LoVo (cell line): ENCODE measurements at places on chromosomes 16 and 17.

DNA sequence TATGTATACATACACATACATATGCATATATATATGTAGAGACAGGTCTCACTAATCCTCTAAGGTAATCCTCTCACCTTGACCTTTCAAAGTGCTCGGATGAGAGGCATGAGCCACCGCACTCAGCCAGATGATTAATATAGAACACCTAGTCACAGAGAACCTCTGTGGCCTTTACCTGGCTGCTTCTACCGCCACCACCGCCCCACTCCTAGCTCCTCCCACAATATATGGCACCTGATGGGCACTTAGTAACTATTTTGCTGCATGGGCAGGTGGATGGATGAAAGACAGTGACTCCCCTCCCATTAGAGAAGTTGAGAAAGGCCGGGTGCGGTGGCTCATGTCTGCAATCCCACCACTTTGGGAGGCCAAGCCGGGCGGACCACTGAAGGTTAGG lies 16.7 kb upstream of the ATP2C2 start:
- no peak for DNase-seq

GRCh38 chr16:68781784-68782183 lies 44.7 kb downstream of the CDH1 start:
- no peak for DNase-seq

DNA sequence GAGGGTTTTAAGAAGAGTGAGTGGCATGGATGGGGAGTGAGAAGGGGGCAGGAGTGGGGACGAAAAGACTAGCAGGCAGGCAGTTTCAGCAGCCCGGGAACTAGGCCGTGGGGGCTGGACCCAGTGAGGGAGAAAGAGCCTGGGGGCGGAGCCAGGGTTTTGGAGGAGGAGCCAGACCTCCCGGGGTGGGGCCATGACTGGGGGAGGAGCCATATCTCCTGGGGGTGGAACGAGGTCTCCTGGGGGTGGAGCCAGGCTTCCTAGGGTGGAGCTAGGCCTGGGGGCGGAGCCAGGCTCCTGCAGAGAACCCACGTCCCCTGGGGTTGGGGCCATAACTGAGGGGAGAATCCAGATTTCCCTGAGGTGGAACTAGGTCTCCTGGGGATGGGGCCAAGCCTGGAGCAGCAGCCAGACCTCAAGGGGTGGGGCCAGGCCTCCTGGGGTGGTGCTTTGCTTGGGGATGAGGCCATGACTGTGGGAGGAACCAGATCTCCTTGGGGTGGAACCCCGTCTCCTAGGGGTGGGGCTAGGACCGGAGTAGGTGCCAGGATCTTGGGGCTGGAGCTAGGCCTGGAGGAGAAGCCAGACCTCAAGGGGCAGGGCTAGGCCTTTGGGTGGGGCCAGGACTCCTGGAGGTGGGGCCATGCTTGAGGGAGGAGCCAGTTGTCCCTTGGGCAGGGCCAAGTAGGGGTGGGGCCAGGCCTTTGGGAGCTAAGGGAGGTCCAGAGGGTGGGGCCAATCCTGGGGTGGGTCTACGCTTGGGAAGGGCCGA lies 41.7 kb upstream of the JPH3 start:
- peak; percentile 27 for DNase-seq

DNA sequence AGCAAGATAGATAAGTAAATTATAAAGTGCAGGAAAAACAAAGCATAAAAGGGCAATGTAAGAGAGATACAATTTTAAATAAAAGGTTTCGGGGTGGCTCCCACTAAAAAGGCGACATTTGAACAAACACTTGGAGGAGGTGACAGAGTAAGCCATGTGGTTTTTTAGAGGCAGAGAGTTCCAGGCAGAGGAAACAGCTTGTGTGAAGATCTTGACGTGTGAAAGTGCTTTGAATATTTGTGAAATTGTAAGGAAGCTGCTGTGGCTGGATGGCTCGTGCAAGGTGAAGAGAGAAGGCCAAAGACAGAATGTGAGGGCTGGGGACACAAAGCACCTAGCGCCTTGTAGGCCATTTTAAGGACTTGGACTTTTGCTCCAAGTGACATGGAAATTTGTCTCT lies 28.6 kb upstream of the HYDIN start:
- DNase-seq, result no peak

GRCh38 chr16:27337024-27337423 lies 23.2 kb downstream of the IL4R start:
- DNase-seq, result no peak

DNA sequence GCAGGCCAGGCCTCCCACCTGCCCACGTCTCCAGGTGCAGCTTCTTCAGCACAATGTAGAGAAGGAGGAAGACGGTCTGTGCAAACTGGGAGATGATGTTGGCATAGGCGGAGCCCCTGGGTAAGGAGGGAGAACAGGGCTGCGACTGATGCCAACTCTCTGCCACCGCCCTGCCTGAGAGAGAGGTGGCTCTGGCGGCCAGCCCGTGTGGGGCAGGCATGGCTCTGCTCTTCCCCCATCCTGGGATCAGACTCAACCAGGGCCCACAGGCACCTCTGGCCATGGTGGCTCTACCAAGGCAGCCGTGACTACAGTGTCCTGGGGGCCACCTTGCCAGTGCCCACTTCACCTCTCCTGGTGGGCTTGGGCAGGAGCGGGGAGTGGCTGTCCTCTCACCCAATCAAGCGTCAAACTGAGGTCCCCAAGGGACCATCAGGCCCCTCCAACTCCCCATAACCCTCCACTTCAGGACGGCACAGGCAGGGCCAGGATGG lies 8.6 kb downstream of the SLC47A2 start:
- DNase-seq, result no peak

- DNase-seq, result no peak
These were observed 41.1 kb downstream of the AHSP start for GRCh38 chr16:31568577-31569359.

- no peak for DNase-seq
These were observed 7.3 kb downstream of the WRAP53 start for GRCh38 chr17:7695586-7695985.

DNA sequence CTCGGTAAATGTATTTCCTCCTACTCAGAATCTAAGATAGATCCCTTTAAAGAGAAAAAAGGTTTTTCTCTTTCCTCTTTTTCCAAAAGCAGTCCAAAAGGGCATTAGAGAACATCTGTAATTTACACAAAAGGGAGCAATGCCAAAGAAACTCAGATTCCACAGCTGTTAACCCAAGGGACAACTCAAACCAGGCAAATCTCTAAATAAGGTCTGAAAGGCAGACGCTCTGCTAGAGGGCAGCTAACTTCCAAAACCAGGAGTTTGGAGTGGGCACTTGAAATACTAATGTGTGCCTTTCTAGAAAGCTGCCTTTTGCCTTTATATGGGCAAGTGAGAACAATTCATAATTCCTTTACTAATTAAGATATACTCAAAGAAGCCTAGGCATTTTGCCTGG lies 435.7 kb downstream of the ZFHX3 start:
- no peak for DNase-seq

GRCh38 chr17:7855660-7856010 lies 769 bp downstream of the TMEM88 start:
- DNase-seq, result no peak
